ENCODE measurements at places on chromosomes 11 and 22. TPM values are rescaled to one million over a fixed set of nuclear protein-coding genes. Genes with fewer than 3 reads are reported as not detected.

CRYBB2 gene
- not detected for total RNA-seq

P2RX3 gene
- total RNA-seq, result not detected

TRIM49 gene
- not detected for total RNA-seq

NFAM1 gene
- total RNA-seq, result 0.15 TPM

Measured in activated CD4-positive, alpha-beta memory T cell treated with anti-CD3 and anti-CD28 coated beads for 36 hours (primary cell).